ENCODE measurements at places on chromosomes 13 and 19. TPM values are rescaled to one million over a fixed set of nuclear protein-coding genes. Genes with fewer than 3 reads are reported as not detected.

DNA sequence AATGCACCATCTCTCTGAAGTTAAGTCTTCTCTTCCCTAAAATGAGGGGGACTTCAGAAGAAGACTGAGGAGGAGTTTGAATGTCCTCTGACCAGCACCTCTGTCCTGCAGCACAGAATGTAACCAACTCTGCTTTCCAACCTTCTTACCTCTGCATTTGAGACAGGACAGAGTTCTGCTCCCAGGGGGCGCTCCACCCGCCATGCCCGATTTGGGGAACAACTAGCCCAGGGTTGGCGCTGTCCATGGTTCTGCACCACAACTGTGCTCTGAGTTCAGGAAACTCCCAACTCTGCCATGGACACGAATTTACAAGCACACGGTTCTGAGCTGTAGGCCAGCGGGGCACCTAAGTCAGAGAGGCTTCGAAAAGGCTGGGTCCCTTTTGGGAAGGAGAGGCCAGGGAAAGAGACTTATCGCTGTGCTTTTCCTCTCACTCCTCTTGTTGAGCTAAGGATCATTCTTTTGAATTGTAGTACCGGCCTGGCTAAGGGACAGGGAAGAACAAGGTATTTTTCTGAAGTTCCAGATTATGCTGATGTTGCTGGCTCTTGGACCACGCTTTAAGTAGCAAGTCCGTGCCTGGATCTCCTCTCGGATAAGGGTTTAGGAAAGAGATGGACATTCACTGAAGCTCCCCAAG is 22.2 kb downstream of the SIGLEC5 start:
- H3K36me3 ChIP-seq, result no peaks in the 10 kb centered on the region
- no peaks in the 10 kb centered on the region for H3K4me1 ChIP-seq
- no peak overlapping the region for H3K27ac ChIP-seq
- no peaks in the 10 kb centered on the region for H3K27me3 ChIP-seq
- no peak overlapping the region for H3K4me3 ChIP-seq
- DNase-seq, result peak; percentile 53

DNA sequence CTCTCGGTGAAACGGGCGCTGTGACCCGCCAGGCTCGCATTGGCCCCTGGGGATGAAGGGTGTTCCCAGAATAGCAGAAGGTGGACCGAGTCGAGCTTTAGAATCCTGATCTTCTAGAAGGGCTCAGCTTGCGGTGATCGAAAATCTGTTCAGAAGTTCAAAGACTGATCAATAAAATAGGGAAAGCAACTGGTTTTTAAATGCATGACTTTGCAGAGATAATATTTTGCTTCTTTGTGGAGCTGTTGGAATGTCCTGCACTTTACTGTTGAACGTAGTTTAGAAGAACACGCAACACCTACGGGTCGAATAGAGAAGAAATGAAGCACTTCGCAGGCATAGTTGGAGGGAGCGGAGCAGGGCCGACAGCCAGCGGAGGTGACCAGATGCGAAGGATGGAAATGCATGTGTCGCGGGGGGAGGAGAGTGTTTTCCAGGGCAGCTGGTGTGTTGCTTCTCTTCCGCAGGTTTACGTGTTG is 766 bp downstream of the CEBPG start:
- H3K27me3 ChIP-seq, result no peaks in the 10 kb centered on the region
- H3K4me3 ChIP-seq, result peak overlapping the region; percentile 83
- peaks cover 29% of the 10 kb centered on the region for H3K4me1 ChIP-seq
- peak overlapping the region; percentile 58 for H3K27ac ChIP-seq

GRCh38 chr19:53157626-53158025 is 1.2 kb downstream of the ZNF347 start:
- no peaks in the 10 kb centered on the region for H3K36me3 ChIP-seq
- peak overlapping the region; percentile 29 for H3K27ac ChIP-seq
- no peaks in the 10 kb centered on the region for H3K27me3 ChIP-seq
- H3K4me3 ChIP-seq, result peak overlapping the region; percentile 78
- DNase-seq, result peak; percentile 30

DNA sequence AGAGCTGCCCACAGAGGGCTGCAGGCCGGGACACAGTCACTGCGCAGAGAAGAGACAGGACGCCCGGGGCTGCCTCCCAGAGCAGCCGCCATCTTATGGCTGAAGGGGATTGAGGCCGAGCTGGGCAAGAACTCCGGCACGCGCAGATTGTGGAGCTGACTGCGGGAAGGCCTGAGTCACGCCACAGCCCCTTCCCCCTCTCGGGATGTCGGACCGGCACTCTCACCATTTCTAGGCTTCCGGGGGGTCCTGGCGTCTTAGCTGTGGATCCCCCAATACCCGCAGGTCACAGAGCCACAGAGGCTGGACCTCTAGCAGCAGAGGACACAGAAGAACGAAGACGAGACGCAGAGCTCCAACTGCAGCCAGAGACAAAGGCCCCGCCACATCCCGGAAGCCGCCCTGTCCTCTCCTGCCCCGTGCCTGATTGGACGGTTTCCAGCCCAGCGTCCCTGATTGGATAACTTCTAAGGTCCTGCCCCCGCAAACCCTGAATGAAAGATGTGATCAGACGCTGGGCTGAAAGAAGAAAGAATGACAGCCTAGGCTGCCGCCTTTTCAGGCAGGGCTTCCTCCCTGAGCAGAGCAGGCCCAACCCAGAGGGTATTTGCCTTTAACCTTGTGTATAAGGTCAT is at the start of gene ZNF43:
Gene ZNF43 (minus strand): TSS at position 373 of the 635 bp plus-strand sequence. CDS start 144 bp downstream, at position 229.
- H3K4me1 ChIP-seq, result no peaks in the 10 kb centered on the region
- H3K27ac ChIP-seq, result peak within 1 kb of the TSS; percentile 70
- H3K4me3 ChIP-seq, result peak within 1 kb of the TSS; percentile 74
- no peaks in the 10 kb centered on the region for H3K36me3 ChIP-seq

GRCh38 chr19:31693131-31693932 is 344.1 kb upstream of the TSHZ3 start:
- no peaks in the 10 kb centered on the region for H3K27me3 ChIP-seq
- no peaks in the 10 kb centered on the region for H3K4me1 ChIP-seq
- H3K36me3 ChIP-seq, result no peaks in the 10 kb centered on the region
- H3K4me3 ChIP-seq, result no peak overlapping the region
- H3K27ac ChIP-seq, result no peak overlapping the region

GRCh38 chr13:95033890-95034289 is 267.4 kb downstream of the ABCC4 start:
- H3K4me3 ChIP-seq, result no peak overlapping the region
- H3K27me3 ChIP-seq, result no peaks in the 10 kb centered on the region
- DNase-seq, result no peak

DNA sequence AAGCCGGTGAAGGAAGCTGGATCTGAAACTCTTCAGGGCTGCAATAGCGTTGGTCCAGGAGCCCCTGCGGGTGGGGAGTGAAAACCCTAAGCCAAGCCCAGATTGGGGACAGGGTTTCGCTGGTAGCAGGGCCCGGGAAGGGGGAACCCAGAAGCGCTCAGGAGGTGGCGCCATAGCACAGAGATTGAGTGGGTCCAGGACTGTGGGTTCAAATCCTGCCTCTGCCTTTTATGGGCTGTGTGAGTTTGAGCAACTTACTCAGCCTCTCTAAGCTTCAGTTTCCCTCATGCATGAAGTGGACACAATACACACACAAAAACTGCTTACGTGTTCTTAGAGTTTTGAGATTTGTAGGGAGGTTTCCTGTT is 8.3 kb upstream of the SYCN start:
- H3K4me3 ChIP-seq, result no peak overlapping the region
- H3K36me3 ChIP-seq, result no peaks in the 10 kb centered on the region
- no peak overlapping the region for H3K27ac ChIP-seq
- no peak for DNase-seq
- H3K27me3 ChIP-seq, result no peaks in the 10 kb centered on the region

- H3K27me3 ChIP-seq, result no peaks in the 10 kb centered on the region
- peak overlapping the region; percentile 87 for H3K27ac ChIP-seq
- no peak overlapping the region for H3K4me3 ChIP-seq
These were observed 19.0 kb downstream of the NFIX start for GRCh38 chr19:13014101-13014920.

DNA sequence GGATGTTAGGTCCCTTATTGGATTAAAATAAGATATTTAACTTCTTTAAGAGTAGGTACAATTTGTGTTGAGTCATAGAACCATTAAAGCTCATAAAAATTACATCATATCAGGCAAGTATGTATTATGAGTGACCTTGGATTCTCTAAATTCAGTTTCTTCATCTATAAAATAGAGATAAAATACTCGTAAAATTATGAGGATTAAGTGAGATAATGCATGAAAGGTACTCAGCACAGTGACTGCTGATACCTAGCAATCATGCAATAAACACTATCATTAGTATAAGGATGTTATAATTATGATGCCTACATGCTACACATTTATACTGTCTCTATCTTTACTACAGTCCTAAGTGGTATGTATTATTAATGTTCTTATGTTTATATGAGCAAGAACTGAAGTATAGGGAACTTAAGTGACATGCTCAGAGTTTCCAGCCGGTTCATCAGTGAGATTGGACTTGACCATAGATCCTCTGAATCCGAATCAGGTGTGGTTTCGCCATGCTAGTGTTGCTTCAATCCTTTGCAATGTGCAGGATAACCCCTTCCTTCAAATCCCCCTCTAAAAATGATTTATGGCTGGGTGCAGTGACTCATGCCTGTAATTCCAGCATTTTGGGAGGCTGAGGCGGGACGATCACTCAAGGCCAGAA is 22.9 kb upstream of the FRY start:
- H3K4me1 ChIP-seq, result peaks cover 25% of the 10 kb centered on the region
- H3K27me3 ChIP-seq, result no peaks in the 10 kb centered on the region
- H3K4me3 ChIP-seq, result no peak overlapping the region
- no peak overlapping the region for H3K27ac ChIP-seq
- H3K36me3 ChIP-seq, result no peaks in the 10 kb centered on the region
- no peak for DNase-seq

- no peaks in the 10 kb centered on the region for H3K27me3 ChIP-seq
- no peaks in the 10 kb centered on the region for H3K4me1 ChIP-seq
- no peak for DNase-seq
- no peak overlapping the region for H3K27ac ChIP-seq
- no peaks in the 10 kb centered on the region for H3K36me3 ChIP-seq
These were observed 257.8 kb downstream of the FOXO1 start for GRCh38 chr13:40408602-40409001.

DNA sequence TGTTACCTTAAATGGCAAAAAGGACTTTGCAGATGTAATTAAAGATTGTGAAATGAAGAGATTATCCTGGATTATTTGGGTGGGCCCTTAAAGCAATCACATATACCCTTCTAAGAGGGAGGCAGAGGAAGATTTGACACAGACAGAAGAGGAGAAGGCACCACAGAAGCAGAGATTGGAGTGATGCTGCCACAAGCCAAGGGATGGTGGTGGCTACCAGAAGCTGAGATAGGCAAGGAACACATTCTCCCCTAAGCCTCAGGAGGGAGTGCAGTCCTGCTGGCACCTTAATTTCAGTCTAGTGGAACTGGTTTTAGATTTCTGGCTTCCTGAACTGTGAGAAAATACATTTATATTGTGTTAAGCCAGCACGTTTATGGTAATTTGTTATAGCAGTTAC is 24.2 kb downstream of the DEDD2 start:
- no peak for DNase-seq
- no peaks in the 10 kb centered on the region for H3K4me1 ChIP-seq
- H3K27ac ChIP-seq, result no peak overlapping the region
- H3K36me3 ChIP-seq, result no peaks in the 10 kb centered on the region

The SULT2A1 gene
- total RNA-seq, result not detected

The FUT6 gene
- not detected for total RNA-seq

The ARHGAP33 gene
- 13.1 TPM for total RNA-seq

The PROZ gene
- total RNA-seq, result not detected

The CBY2 gene
- total RNA-seq, result 0.27 TPM

The MEF2B gene
- total RNA-seq, result not detected

Measured in thyroid gland (tissue), 4 donors.